ENCODE measurements at places on chromosomes 1 and 21.

DNA sequence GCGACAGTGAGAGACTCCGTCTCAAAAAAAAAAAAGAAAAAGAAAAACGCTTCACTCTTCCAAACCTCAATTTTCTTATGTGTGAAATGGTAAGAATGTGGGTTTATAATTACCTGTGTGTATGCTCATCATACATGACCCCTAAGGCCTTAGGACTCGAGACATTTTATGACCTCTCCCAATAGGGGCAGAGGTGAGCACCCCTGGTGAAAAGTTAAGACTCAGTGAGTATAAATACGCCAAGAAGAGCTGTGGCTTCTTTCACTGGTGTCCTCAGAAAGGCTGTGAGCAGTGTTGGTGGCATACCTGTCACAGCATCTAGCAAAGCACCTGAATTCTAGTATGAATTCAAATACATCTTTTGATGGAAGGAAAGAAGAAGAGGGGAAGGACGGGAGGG, 7.8 kb upstream of the FCMR start:
- no peak for DNase-seq

DNA sequence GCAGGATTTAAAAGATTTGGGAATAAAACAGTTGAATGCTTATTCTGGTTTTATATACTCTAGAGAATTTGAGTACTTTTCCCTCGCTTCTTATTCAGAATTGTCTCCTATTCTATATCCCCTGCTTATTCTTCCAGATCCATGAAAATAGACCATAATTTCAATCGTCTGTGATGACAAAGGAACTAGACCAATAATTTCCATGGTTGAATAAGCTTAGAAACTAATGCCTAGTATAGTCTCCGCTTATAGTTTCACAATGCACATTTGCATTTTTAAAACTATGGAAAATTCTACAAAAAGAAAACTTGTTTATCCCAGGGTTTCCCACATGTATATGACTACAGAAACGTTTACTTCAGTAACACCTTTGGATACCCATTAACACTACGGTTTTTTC, 247.4 kb upstream of the NR5A2 start:
- DNase-seq: no peak

GRCh38 chr1:156767879-156768604, 707 bp downstream of the PRCC start:
- peak; percentile 64 for DNase-seq

DNA sequence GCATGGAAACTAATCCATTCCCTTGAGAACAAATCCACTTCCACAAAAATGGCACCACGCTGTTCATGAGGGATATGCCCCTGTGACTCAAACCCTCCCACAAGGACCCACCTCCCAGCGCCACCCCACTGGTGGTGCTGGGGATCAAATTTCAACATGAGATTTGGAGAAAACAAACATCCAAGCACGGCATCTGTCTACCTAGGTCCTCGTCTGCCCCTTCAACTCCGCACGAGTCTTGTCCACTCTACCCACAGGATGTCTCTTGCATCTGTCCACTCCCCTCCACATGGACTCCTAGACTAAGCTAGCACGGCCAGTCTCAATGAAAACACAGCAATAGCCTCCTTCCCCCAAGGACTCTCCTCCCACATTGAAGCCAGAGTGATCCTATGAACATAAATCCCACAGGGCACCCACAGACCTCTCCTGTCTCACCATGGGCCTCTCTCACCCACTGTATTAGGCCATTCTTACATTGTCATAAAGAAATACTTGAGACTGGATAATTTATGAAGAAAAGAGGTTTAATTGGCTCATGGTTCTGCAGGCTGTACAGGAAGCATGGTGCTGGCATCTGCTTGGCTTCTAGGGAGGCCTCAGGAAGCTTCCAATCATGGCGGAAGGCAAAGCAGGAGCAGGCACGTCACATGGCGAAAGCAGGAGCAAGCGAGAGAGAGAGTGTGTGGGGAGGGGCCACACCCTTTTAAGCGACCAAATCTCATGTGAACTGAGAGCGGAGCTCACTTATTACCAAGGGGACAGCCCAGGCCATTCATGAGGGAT, 101.4 kb downstream of the TOMM20 start:
- DNase-seq: no peak

- no peak for DNase-seq
Observed at GRCh38 chr1:236685917-236686814, at the start of gene ACTN2. ACTN2 (plus strand) TSS chr1:236686499; CDS start chr1:236686674, 175 bp downstream.

- peak; percentile 58 for DNase-seq
Observed at GRCh38 chr1:199684686-199685273, 342.7 kb upstream of the NR5A2 start.

- no peak for DNase-seq
Observed at GRCh38 chr1:164667001-164667400, 108.0 kb downstream of the PBX1 start.

DNA sequence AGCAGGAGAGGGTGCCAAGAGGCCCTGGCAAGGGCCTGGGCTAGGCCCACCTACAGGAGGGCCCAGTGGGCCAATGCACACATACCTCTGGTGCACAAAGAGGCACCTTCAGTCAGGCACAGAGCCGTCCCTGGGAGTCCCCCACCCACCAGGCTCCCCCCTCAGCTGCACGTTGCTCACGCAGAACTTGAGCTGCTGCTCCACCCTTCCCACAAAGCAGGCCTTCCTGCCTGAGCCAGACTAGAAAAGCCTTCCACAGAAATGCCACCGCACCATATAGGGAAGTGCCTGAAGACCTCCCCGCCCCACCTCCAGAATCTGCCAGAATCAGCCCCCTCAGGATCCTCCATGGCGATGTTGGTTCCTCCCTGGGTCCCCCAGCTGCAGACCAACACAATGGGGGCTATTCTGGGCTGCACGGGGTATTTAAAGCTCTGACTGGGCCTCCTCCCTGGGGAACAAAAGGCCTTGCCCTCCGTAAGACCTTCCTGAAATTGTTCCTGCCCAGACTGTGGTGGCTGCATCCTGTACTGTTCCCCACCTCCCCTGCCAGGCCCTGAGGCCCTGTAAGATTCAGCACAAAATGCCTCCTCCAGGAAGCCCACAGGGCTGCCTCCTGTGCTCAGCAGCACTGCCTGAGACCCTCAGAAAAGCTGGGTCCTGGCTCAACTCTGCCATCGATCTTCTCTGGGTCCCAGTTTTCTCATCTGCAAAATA, 27.2 kb downstream of the HSPG2 start:
- DNase-seq: no peak

DNA sequence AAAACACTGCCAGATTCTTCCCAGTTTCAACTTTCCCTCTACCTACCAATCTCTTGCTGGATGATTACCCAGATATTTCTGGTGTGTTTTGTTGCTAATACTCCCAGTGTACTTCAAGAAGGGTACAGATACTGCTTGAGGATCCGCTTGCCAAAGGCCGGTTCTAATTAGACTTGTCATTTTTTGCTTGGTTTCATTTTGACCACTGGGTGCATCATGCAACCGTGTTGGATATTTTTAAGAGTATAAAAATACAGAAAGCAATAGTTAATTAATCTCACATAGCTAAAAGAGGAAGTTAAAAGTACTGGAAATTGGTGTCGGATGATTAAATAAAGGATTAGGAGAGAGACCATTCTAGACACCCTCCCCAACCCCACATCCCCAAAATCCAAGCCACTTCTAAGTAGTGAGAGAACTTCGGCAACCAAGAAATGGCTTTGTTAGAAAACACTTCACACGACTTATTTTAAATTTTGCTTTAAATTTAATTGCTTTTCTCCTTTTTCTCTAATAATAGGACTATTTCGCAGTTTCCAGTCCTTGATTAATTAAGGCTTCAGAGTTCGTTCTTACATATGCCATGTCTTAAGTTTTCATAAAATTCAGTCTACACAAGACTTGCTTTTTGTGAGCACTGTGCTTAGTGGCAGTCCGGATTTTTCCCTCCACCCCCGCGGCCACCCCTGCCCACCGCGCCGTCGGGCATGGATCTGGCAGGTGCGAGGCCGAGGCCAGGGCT, 2.5 kb upstream of the CDKN2C start:
- DNase-seq: peak; percentile 84

- peak; percentile 44 for DNase-seq
Observed at GRCh38 chr21:42467140-42467983, 28.7 kb downstream of the RSPH1 start.

DNA sequence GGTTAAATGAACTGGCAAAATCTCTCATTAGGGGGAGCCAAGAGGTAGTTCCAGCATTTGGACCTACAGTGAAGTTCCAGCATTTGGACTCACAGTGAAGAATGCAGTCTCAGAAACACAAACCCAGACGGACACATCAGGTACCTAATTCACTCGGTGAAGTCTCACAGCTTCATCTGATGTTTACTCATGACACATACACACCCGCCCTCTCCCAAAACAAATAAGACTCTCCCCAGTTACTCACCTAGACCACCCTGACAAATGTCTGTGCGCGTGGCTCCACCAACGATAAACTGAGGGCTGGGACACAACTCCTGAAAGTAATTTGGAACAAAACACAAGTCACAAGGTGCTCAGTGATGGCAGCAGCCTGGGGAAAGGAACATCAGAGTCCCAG, 11.4 kb downstream of the CAPN8 start:
- no peak for DNase-seq

GRCh38 chr1:9561429-9561828, 22.2 kb downstream of the SLC25A33 start:
- DNase-seq: peak; percentile 89

DNA sequence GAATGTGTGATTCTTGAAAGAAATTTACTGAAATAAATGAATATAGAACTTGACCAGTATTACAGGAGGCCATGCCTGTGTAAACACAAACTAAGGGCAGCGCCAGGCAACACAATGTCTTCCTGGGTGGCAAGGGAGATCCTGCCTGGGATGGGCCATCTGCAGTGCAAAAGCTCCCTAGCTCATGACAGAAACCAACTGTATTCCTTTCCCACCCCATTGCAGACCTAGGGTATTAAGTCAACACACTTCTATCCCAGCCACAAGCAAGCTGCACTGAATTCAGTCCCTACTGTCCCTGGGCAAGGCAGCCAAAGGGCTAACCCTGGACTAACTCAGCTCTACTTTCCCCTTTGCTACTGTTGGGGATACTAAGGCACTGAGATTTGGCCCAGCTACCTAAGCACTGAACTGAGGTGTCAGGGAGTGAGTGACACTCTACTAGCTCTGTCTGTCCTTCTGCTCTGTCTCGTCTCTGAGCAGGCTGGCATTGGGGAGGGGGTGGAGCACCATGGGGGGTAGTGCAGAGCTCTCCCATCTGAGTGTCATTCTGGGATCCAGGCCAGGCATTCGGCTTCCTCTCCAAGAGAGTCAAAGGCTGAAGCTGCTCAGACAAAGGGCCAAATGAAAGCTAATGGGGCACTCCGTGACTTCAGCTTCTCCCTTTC, 2.5 kb downstream of the INKA2 start:
- no peak for DNase-seq

DNA sequence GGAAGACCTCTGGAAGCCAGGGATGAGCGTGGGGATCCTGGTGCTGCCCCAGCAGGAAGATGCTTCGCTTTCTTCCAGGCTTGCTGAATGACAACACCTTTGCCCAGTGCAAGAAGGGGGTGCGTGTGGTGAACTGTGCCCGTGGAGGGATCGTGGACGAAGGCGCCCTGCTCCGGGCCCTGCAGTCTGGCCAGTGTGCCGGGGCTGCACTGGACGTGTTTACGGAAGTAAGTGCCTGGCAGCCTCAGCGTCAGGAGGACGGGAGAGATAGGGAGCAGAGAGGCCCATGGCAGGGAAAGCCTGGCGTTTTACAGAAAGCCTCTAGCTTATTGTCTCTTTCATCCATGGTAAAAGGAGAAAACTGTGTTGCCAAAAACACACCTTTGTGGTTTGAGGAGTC, 23.5 kb downstream of the PHGDH start:
- no peak for DNase-seq

DNA sequence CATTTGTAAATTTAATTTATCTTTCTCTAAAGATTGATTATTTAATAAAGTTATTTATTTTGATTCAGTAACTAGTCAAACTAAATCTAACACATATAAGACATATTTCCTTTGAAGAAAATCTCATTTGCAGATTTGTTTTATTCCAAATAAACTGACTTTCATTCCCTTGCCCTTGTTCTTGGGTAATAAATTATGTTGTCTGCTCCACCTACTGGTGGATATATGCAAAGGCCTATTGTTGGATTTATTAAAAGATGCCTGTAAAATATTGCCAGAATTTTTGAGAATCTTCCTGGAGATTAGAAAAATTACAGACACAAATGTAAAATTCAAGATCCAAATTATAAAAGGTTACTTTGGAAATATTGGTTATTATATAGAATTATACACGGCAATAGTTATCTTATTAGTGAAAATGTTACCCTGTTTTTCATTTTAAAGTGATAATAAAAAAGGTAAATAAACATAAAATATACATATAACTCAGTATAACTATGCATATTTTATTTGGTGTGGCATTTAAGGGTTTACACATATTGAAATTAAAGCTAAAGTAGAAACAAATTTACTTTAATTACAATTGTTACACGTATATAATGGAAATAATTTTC, 116.1 kb downstream of the SPATA17 start:
- peak; percentile 71 for DNase-seq

DNA sequence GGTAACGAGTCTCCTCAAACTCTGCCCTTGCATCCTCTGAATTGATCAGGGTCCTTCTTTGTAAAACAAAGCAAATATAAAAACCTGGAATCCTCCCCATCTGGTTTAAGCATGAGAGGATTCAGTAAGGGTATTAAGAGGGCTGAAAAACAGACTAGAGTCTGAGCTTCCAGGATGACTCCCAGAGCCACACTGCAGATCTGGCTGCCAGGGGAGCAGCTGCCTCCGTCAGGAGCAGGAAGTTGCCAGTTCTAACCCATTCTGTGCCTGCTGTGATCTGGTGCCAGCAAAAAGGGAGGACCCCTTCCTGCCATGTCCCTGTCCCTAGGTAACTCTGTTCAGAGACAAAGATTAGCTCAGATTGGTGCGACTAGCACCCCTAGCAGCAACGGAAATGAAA, 27.5 kb downstream of the SERTAD4 start:
- DNase-seq: no peak

GRCh38 chr1:45442272-45442671, 48.7 kb downstream of the TESK2 start:
- DNase-seq: no peak

DNA sequence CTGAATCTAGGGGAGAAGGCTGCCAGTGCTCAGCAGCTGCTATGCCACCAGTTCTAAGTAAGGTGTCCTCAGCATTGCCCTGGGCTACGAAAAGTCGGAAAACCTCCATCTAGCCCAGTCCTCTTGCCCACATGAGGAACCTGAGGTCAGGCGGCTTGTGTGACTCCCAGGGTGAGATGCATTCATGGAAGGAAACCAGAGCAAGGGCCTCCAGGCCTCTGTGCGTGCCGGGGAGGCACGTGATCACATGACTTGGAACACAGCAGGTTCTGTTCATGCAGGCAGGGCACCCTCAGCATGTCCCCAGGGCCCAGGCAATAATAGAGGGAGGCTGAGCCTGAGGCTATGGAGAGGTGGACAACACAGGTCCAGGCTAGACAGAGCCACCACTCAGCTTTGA, 312.5 kb upstream of the DUSP10 start:
- no peak for DNase-seq

DNA sequence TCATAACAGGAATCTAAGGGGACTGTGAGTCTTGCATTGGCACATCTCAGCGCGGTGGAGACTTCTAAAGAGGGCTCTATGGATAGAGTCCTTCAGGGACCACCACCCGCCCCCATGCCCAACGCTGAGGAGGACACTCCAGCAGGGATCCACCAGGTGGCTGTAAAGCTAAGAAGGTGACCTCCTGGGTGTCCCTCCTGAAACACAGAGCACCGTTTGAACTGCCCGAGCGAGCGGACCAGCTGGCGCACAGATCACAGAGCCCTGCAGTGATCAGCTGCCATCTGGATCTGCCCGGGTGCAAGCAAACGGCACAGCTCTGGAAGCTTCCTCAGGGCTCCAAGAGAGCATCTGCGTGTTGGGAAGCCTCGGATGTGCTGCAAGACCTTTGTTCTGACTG, 51.3 kb upstream of the LYST start:
- DNase-seq: no peak

- no peak for DNase-seq
Observed at GRCh38 chr1:70442490-70442889, 31.4 kb downstream of the CTH start.

Data from NCI-H1417 (cell line).